Activated T-cell treated with anti-CD3 and anti-CD28 coated beads, Interleukin-2, amount 50 U/mL, for 72 hours (primary cell): ENCODE measurements at places on chromosomes 3 and 15. TPM values are rescaled to one million over a fixed set of nuclear protein-coding genes. Genes with fewer than 3 reads are reported as not detected.

- DNase-seq, result no peak
- H3K4me3 ChIP-seq, result no peak overlapping the region
- peaks cover 23% of the 10 kb centered on the region for H3K27me3 ChIP-seq
- no peak overlapping the region for H3K27ac ChIP-seq
Observed at GRCh38 chr3:61378311-61378710, 127.1 kb upstream of the FHIT start.

- H3K27me3 ChIP-seq, result peaks cover 6% of the 10 kb centered on the region
- no peak overlapping the region for H3K4me3 ChIP-seq
- H3K36me3 ChIP-seq, result no peaks in the 10 kb centered on the region
- no peak for DNase-seq
- H3K27ac ChIP-seq, result no peak overlapping the region
Observed at GRCh38 chr15:81225161-81225671, 28.5 kb downstream of the IL16 start.

DNA sequence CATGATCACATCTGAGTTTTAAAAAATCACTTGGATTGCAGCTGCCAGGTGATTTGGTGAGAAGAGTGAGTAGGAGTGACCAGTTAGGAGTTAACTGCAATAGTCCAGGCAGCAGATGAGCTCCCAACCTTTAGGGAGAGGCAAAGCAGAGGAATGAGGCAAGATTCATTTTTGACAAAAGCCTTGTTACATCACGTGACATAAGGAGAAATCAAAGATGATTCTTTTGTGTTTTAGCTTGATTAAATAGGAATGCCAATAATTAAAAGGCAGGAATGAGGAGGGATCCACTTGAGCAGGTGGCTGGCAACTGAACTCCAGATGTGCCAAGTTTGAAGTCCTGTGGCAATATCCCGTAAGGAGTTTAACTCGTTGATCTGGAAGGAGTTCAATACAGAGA is 2.5 kb downstream of the GATM start:
- peaks cover 16% of the 10 kb centered on the region for H3K4me1 ChIP-seq
- peak overlapping the region; percentile 54 for H3K4me3 ChIP-seq
- H3K27me3 ChIP-seq, result peaks cover 47% of the 10 kb centered on the region
- no peaks in the 10 kb centered on the region for H3K36me3 ChIP-seq
- DNase-seq, result no peak

- no peak overlapping the region for H3K27ac ChIP-seq
- H3K36me3 ChIP-seq, result no peaks in the 10 kb centered on the region
- H3K4me1 ChIP-seq, result no peaks in the 10 kb centered on the region
- peaks cover 16% of the 10 kb centered on the region for H3K27me3 ChIP-seq
Observed at GRCh38 chr15:91228890-91229289, 128.8 kb downstream of the SV2B start.

GRCh38 chr3:37742574-37743212 is 119.0 kb upstream of the CTDSPL start:
- no peaks in the 10 kb centered on the region for H3K4me1 ChIP-seq
- no peak for DNase-seq
- H3K27ac ChIP-seq, result no peak overlapping the region
- no peaks in the 10 kb centered on the region for H3K36me3 ChIP-seq
- H3K27me3 ChIP-seq, result no peaks in the 10 kb centered on the region

Gene MGLL
- total RNA-seq, result 1.7 TPM

DNA sequence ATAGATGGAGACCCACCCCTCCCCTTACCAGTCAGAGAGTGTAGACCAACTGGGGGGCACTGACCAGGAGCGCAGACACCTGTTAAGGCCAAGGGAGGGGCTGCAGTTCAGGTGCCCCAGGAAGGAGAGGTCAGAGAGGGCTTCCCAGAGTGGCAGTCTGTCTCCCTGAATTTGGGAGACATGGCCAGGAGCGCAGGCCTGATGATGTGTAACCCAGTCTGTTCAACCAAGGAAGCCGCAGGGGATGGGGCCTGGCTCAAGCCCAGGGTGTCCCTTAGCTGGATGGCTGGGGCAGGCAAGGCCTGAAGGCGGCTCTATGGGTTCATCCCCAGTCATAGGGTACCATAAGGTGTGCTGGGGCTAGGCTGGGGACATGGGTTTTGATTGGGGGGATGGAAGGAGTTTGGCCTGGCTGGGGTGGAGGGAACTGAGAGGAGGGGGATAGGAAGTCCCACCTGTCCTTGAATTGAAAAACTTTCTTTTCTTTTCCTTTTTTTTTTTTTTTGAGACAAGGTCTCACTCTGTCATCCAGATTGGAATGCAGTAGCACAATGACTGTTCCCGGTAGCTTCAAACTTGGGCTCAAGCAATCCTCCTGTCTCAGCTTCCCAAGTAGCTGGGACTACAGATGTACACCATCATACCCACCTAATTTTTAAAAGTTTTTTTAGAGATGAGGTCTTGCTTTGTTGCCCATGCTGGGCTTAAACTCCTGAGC is 75.7 kb downstream of the SMAD6 start:
- H3K4me1 ChIP-seq, result no peaks in the 10 kb centered on the region
- H3K36me3 ChIP-seq, result no peaks in the 10 kb centered on the region

- H3K4me1 ChIP-seq, result no peaks in the 10 kb centered on the region
- H3K27ac ChIP-seq, result no peak overlapping the region
- H3K36me3 ChIP-seq, result no peaks in the 10 kb centered on the region
- H3K4me3 ChIP-seq, result no peak overlapping the region
Observed at GRCh38 chr15:47299846-47300434, 417.4 kb upstream of the SEMA6D start.

DNA sequence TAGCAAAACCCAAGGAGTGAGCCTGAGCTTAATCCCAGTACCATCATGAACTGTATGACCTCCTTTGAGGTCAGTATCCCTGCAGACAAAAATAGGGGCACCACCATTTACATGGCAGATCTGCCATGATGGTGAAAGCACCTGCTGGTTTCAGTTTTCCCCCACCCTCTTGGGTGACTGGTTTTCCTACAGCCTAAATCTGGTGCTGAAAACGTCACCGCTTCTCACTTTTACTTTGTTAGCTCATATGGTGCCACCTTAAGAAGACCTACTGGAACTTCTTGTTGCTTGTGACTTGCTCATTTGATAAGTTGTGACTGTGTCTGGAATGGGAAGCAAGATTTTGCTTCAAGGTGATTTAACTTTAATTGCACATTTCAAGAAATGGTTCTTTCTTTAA is 5.1 kb downstream of the PPP1R2 start:
- H3K27ac ChIP-seq, result peak overlapping the region; percentile 95
- peaks cover 75% of the 10 kb centered on the region for H3K4me1 ChIP-seq
- H3K36me3 ChIP-seq, result peaks cover 10% of the 10 kb centered on the region

DNA sequence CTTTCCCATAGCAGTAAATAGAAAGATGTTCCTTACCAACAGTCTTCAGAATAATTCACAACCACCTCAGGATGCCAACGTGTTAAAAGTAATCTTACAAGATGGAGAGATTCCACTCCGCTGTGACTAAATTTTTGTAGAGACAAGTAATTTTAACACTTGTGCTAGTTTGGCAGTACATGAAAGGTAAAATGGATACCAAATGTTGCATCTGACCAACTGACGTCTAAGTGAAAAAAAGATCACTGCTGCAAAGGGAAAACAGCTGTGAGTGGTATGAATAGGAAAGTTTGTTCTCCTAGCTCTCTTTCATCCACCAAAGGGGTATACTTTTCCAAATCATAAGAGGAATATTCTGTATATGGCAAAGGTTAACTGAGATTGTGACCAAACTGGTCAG is 2.6 kb downstream of the SPG21 start:
- H3K4me3 ChIP-seq, result peak overlapping the region; percentile 13
- peaks cover 3% of the 10 kb centered on the region for H3K36me3 ChIP-seq
- DNase-seq, result no peak
- no peak overlapping the region for H3K27ac ChIP-seq

DNA sequence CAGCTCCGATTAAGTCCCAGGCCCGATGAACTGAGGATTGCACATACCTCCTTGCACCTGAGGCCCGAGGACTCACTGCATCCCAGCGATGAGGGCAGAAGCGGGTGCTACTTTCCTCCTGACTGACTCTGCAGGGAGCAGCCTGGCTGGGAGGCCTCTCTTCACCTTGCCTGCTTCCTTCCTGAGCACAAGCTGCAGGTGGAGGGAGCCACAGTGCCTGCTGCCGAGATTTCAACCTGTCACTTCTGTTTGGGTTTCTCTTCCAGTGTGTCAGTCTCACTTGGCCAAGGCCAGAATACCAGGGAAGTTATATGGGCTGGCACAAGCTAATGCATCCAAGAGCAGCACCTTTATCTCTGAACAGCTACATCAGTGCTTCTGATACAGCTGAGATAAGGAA is 185.4 kb downstream of the NTRK3 start:
- no peak overlapping the region for H3K4me3 ChIP-seq
- no peak for DNase-seq
- H3K4me1 ChIP-seq, result no peaks in the 10 kb centered on the region
- H3K27me3 ChIP-seq, result no peaks in the 10 kb centered on the region

Gene CNTN4
- total RNA-seq, result 0.79 TPM

DNA sequence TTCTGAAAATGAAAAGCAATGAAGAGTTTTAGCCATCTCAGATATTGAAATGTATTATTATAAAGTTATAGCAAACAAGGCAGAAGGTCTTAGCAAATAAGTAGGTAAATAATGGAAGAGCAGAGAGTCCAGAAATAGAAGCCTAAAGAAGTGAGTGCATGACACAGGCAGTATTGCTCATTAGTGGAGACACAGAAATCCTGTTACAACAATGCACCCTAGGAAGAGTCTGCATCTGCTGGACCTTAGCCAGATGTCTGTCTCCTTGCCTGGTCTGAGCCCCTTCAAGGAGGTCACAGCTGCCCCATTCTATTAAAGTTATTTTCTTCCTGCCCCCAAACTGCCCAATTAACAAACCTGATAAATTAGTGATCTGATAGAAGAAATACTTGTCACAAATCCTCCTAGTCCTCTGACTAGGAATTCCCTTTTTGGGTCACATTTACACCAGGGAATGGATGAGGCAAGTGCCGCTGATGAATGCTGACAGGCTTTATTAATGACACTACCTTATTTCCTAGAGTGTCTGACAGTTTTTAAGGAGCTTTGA is 51.9 kb downstream of the HOMER2 start:
- H3K27ac ChIP-seq, result no peak overlapping the region
- no peaks in the 10 kb centered on the region for H3K4me1 ChIP-seq
- no peaks in the 10 kb centered on the region for H3K36me3 ChIP-seq
- DNase-seq, result no peak

Gene IL17RD
- total RNA-seq, result 0.09 TPM

Gene MKRN3
- total RNA-seq, result 2.1 TPM

GRCh38 chr3:154161806-154162205 is 40.6 kb downstream of the ARHGEF26 start:
- H3K27me3 ChIP-seq, result peaks cover 24% of the 10 kb centered on the region
- DNase-seq, result no peak
- no peaks in the 10 kb centered on the region for H3K4me1 ChIP-seq
- H3K27ac ChIP-seq, result no peak overlapping the region
- no peak overlapping the region for H3K4me3 ChIP-seq
- H3K36me3 ChIP-seq, result no peaks in the 10 kb centered on the region

DNA sequence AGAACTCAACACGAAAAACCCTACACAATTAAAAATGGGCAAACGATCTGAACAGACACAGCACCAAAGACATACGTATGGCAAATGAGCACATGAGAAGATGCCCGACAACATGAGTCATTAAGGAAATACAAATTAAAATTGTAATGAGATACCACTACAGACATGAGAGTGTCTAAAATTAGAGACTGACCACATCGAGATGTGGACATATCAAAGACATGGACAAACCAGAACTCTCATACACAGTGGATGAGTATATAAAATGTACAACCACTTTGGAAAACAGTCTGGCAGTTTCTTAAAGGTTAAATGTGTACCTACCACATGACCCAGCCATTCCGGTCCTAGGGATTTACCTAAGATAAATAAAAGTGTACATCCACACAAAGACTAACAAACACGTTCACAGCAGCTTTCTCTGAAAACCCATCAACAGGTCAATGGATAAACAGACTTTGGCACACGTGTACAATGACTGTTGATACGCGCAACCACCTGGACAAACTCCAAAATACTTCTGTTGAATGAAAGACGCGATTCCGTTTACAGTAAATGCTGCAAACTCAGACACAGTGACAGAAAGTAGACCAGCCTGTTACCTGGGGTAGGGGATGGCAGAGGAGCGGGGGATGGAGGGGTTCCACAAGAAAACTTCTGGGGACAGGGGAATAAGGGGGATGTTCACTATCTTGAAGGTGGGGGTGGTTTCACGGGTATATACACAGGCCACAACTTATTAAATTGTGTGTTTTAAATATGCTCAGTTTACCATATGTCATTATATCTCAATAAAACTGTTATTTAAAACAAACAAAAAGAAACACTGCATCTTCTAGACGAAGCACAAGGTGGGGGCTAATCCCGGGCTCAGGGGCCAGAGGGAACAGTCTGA is 2.1 kb downstream of the TNK2 start:
- peaks cover 1% of the 10 kb centered on the region for H3K36me3 ChIP-seq
- peak overlapping the region; percentile 95 for H3K4me3 ChIP-seq
- no peaks in the 10 kb centered on the region for H3K27me3 ChIP-seq
- peaks cover 66% of the 10 kb centered on the region for H3K4me1 ChIP-seq

GRCh38 chr3:52218026-52218425 is 7.4 kb downstream of the TLR9 start:
- no peaks in the 10 kb centered on the region for H3K27me3 ChIP-seq
- no peak for DNase-seq

DNA sequence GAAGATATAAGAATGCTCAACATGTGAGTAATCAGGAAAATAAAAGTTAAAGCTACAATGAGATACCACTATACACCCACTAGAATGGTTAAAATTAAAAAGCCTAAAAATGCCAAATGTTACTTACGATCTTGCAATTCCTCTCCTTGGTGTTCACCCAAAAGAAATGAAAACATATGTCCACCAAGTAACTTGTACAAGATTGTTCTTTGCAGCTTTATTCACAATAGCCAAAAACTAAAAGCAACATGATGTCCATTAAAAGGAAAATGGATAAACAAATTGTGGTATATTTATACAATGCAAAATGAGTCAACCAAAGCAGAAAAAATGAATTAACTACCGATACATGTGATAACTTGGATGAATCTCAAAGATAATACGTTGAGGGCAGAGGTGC is 301.6 kb upstream of the THBS1 start:
- no peak overlapping the region for H3K27ac ChIP-seq
- H3K4me3 ChIP-seq, result no peak overlapping the region
- no peaks in the 10 kb centered on the region for H3K27me3 ChIP-seq
- no peak for DNase-seq

- peaks cover 12% of the 10 kb centered on the region for H3K36me3 ChIP-seq
- H3K4me3 ChIP-seq, result no peak overlapping the region
- no peak for DNase-seq
- no peak overlapping the region for H3K27ac ChIP-seq
- H3K27me3 ChIP-seq, result peaks cover 9% of the 10 kb centered on the region
Observed at GRCh38 chr3:59243476-59243875, 193.7 kb upstream of the CFAP20DC start.
